ENCODE measurements at places on chromosomes 13 and 19. TPM values are rescaled to one million over a fixed set of nuclear protein-coding genes. Genes with fewer than 3 reads are reported as not detected.

GRCh38 chr13:62432906-62433305 lies 1017.3 kb upstream of the PCDH20 start:
- DNase-seq, result no peak

DNA sequence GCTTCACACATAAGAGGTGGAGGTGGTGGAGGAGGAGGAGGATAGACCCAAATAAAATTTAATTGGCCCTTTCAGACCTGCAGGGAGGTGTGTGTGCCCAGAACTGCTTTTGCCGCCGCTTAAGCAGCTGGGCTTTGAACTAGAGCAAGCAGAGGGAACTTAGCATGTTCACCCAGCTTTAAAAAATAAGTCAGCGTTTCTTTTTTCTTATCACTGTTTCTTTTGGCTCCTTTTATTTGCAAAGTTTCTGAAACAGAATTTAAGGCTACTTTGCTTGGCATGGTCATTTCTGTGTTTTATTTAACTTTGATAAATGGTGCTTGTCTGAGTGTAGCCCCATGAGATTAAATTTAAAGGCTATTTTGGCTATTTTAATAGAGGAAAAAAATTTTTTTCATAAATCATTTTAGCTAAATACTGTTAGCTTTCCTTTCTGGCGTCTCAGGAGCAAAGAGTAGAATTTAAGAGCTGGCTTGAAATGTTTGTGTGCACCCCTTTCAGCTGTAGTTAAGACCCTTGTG lies 43.3 kb upstream of the RNF113B start:
- DNase-seq, result no peak

- DNase-seq, result peak; percentile 3
Observed at GRCh38 chr13:38180670-38181069, 169.0 kb upstream of the UFM1 start.

Gene SCN1B
- total RNA-seq, result 3.2 TPM

Measured in fibroblast of villous mesenchyme (primary cell).